ENCODE measurements at places on chromosomes 5 and 9.

GRCh38 chr5:91535499-91535898, 152.4 kb upstream of the ARRDC3 start:
- DNase-seq, result no peak

GRCh38 chr5:160324886-160325285, 12.5 kb upstream of the CCNJL start:
- no peak for DNase-seq

DNA sequence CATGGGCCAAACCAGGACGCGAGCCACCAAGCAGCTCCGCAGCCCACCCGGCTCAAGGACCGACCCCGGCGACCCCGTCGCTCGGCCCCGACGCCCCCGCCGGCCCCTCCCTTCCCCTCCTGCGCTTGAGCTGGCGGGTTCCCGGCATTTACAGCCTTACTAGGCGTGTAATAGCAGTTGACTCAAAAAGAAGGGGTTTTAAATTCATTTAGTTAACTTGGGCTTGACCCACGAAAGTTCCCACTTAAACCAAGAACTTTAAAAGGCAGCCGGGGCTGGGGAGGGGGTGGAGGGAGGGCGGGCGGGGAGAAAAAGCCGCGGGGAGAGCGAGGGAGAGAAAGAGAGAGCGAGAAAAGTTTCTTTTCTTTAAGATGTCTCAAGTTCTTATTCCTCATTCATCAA, 636 bp downstream of the PRDM12 start:
- DNase-seq, result no peak

GRCh38 chr5:39892708-39893107, 467.9 kb upstream of the DAB2 start:
- no peak for DNase-seq

GRCh38 chr5:22471154-22471553, 382.0 kb downstream of the CDH12 start:
- no peak for DNase-seq

- peak; percentile 8 for DNase-seq
Measured at GRCh38 chr9:124110307-124110915, 98.8 kb downstream of the LHX2 start.

GRCh38 chr5:169875091-169875728, 105.1 kb downstream of the INSYN2B start:
- DNase-seq, result no peak

DNA sequence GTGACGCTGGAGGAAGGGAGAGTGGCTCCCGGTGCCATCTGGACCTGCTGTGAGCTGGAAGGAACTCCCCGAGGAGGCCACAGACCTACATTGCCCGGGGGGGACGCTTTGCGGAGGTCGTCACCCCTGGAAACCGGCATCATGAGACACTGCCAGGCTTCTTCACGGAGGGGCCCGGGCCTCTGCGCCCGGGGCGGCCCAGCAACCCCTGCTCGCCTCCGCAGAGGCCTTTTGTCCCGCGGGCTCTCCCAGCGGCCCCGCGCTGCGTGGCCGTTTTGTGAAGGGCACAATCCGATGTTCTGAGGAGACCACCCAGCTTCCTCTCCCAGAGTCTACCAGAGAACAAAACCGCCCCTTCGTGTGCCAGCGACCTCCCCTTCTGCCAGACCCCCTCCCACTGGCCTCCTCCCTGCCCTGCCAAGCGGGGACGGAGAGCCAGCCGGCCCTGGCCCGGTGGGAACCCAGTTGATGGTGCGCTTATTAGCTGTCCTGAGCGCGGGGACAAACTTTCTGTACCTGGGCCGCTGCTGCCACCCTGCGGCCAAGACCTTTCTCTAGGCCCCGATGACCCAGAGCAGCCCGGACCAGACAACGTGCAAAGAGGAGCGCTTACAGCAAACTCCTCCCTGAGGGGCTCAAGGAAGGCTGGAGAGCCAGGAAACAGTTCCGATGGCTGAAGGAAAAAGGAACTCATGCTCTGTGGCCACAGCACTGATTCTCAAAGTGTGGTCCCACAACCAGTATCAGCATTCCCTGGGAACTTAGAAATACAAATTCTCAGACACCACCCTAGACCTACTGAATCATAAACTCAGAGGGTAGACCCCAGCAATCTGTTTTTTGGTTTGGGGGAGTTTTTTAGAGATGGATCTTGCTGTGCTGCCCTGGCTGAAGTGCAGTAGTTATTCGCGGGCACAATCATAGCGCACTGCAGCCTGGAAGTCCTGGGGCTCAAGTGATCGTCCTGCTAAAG, 86.7 kb downstream of the SLC1A3 start:
- peak; percentile 20 for DNase-seq

GRCh38 chr5:76257897-76258296, 145.2 kb upstream of the IQGAP2 start:
- no peak for DNase-seq

DNA sequence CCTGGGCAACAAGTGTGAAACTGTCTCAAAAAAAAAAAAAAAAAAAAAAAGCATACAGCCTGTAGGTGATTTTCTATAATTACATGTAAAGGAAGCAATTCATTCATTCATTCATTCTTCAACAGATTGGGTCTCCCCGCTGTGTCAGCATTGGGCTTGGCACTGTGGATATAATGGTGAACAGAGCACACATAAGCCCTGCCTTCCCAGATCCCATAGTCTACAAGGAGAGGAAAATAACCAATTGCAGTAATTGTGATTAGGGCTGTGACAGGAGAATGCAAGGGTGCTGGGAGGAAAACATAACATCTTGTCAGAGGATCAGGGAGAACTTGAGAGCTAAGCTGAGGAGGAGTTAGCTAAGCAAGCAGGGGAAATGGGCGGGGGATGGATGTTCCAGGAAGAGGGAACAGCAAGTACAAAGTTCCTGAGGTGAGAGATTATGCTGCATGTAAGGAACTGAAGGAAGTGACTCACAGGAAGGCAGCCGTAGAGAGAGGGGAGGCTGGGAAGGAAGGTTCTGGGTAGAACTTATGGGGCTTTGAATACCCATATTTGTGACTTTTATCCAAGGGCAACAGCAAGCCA, 24.0 kb upstream of the KLF9 start:
- no peak for DNase-seq

- no peak for DNase-seq
Measured at GRCh38 chr5:139743001-139743771, 52.4 kb upstream of the PSD2 start.

DNA sequence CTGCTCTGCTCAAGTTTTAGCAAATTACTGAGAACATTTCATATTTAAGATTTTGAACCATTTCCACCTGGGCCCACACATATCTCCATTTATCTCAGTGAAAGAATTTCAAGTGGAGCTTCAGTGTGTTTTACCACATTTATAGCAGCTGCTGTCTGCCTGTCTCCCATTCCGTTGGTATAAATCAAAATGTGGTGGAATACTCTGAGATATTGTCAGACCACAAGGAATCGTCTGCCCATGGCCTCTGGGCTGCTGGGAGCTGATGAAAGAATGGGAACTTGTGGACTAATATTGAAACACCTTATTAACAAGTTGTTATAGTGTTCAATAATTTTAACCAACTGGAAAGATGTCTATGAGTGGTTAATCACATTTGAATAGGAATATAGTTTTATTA, 33.3 kb downstream of the MAST4 start:
- no peak for DNase-seq

DNA sequence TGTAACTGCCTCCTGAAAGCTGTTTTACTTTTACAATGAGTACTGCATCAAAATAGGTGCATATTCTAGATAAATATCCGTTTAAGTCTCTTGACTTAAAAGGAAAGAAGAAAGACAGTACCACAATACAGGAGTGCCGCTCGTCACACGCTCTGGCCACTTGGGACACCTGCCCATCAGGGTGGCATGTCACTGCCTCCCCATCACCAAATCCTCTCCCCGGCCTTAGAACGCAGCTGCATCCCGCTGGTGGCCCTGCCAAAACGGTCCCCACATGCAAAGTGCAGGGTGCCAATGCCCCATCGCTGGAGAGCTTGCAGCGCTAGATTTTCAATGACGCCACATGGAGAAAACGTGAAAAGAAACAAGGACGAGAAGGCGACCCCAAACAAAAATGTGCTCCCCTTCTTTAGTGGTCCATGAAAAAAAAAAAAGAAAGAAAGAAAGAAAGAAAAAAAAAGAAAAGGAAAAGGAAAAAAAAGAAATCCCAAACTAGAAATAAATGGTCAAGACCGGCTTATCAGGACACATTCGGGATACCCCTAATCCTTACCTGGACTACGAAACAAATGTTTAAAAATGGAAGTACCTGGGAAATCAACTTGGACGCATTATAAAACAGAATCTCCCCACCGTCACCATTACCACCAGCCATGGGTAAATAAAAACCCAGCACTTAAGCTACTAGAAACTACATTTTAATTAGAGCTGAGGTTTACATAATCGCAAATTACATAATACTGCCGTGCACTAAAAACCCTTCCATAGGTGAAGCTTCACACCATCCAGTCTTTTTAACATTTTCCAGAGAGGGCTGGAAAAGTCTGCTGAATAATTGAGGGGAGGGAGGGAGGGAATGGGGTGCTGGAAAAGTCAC, 1.0 kb downstream of the ANKH start:
- DNase-seq, result peak; percentile 57

DNA sequence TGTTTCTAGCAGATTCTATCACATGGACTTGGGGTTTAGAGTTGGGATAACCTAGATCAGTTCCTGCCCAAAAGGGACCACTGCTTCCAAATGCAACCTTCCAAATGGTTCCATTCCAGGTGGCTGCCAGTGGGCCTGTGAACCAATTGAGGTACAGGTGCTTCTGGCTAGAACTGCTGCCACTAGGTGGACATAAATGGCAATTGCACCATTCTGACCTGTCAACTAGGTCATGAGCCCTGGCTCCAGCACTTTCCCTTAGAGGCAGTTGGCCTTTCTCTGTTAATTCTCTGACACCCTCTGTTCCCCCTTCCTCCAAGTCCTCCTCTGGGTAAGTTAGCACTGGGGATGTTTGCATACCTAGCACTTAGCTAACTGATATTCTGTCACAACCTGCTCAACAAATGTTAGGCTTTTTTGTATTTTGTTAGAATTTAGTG, 16.6 kb upstream of the HEMGN start:
- peak; percentile 41 for DNase-seq

GRCh38 chr5:86570427-86571083, 47.2 kb upstream of the COX7C start:
- DNase-seq, result no peak

GRCh38 chr9:107809871-107810460, 320.4 kb upstream of the KLF4 start:
- DNase-seq, result no peak

DNA sequence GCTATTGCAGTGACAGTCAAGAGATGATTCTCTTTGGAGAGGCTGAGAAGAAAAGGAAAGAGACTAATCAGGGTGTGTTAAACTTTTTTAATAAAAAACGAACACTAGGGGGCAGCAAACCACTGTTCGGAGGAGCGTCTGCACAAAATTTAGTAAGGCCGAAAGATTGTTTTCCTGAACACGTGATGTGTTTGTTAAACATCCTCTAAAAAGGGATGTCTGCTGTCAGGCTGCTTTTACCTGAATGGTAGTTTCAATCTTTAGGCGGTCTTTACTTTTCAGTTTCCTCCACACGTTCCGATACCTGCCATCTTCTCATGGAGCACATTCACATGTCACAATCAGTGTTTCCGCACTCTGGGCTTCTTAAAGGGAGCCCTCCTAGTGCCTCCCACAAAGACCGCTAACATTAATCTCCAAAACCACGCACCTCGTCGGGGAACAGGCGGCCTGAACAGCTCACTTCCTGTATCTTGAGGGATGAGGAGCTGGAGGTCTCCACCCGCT, 125.2 kb downstream of the GPBP1 start:
- peak; percentile 29 for DNase-seq

- DNase-seq, result no peak
Measured at GRCh38 chr5:175340180-175340579, 103.8 kb downstream of the DRD1 start.

GRCh38 chr5:42593591-42593990, 163.0 kb upstream of the CCDC152 start:
- no peak for DNase-seq

DNA sequence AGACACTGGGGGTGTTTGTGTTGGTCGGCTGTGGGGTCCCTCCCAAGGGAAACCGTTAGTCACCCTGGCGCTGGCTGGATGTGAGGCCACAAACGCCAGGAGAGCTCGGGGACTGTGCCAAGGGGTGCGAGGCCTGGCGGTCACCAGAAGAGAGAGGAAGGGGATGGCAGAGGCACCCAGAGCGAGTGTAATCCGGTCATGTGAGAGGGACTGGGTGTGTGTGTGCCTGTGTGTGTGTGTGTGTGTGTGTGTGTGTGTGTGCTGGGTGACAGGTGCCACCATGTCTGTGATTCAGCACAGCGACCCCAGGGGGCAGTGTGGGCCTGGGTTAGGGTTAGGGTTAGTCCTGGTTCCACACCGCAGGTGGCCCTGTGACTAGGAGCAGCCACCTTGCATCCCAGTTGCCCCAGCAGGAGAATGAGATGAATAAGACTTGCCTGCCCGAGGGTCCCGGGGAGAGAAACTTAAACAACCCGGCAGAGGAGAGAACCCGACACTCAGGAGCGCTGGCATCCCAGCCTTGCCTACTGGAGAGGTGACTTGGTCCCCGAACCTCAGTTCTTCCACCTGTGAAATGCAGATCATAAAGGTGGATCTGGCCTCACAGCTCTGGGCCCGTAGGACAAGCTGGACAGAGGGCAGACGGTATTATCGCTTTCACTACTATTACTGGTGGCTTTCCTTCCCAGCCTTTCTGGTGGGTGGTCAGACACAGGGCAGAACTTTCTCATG, 1.4 kb upstream of the ADAMTSL2 start:
- DNase-seq, result peak; percentile 53

GRCh38 chr9:99699396-99699795, 122.3 kb upstream of the NR4A3 start:
- DNase-seq, result no peak

GRCh38 chr5:124584991-124585715, 161.3 kb downstream of the ZNF608 start:
- no peak for DNase-seq

DNA sequence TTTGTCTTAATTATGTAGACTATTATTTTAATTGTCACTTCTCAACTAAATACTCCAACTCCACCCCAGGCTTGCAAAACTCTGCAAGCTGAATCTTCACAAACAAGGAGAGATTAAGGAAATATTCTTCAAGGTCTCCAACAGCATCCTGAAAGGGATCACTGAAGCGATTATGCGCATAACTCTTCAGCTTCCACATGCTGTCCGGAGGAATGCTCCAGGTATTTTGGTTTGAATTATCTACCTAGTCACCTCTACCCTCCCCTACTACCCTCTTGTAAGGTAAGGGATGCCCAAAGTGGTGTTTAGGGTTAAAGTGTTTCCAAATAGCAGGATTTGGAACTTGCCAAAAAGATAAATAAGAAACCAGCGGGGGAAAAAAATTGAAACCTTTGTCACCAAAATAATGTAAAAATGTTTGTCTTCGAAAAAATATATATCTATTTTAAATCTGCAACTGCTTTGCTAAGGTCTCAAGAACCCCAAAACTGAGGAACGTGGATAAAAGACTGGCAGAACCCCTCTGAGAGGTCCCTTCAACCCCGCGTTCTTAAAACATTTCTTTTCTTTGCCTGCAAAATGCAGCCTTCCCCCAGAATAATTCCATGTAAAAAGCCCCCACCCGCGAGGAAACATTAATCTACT, 11.6 kb downstream of the PTCH1 start:
- DNase-seq, result no peak

GRCh38 chr9:93818237-93818636, 136.9 kb downstream of the BARX1 start:
- no peak for DNase-seq

All from activated T-cell treated with anti-CD3 and anti-CD28 coated beads for 24 hours (primary cell).